ENCODE measurements at places on chromosomes 2 and 18.
A peak's percentile ranks its signal among the peaks of the same experiment; 100 is the strongest.

- DNase-seq, result no peak
These were observed 792.7 kb downstream of the RNF144A start for GRCh38 chr2:7709907-7710306.

DNA sequence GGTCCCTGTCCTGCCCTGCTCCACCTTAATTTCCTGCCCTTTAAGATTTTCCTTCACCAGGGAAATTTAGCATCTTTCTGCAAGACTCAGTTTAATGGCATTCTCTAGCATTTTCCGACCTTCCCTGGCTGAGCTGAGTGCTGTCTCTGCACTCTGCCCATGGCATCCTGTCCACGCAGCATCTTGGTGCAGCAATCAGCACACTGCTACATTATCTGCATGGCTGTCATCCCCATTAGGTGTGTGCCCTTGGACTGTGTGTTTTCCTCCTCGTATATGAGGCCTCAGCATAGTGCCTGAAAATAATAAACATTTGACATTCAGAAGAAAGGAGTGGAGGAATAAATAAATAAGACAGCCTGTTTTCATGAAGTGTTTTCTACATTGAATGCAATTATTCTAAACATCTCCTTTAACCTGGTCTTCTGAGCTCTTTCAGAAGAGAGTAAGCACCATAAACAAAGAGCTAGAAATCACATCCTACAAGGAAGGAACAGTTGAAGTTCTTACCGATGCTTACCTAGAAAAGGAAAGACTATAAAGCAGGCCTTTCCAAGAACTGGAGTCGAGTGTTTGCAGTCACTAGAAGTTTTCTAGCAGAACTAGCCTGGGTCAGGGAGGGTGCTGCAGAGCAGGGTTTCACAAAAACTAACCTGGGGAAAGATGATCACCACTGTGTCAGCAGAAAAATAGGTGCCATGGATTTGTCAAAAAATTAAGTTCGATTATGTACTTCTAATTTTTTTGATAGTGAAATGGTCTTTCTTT, 131.4 kb upstream of the ITGB6 start:
- DNase-seq, result no peak

GRCh38 chr2:262117-262516, 1.7 kb downstream of the SH3YL1 start:
- DNase-seq, result no peak

DNA sequence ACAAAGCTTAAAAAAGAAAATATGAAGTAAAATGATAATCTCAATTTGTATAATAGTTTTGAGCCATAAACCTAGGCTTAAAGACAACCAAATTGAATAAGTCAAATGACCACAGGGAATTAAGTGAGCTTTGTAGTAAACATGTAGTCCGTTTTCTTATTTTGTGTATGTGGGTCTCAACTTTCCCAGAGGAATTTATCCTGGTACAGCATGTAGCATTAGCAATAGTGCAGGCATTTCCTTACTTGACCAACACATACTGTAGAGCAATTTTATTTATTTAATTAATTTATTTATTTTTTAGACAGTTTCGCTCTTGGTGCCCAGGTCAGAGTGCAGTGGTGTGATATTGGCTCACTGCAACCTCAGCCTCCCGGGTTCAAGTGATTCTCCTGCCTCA, 37.5 kb upstream of the MTCL1 start:
- DNase-seq, result no peak

- no peak for DNase-seq
These were observed 62.4 kb upstream of the EHBP1 start for GRCh38 chr2:62643100-62643471.

DNA sequence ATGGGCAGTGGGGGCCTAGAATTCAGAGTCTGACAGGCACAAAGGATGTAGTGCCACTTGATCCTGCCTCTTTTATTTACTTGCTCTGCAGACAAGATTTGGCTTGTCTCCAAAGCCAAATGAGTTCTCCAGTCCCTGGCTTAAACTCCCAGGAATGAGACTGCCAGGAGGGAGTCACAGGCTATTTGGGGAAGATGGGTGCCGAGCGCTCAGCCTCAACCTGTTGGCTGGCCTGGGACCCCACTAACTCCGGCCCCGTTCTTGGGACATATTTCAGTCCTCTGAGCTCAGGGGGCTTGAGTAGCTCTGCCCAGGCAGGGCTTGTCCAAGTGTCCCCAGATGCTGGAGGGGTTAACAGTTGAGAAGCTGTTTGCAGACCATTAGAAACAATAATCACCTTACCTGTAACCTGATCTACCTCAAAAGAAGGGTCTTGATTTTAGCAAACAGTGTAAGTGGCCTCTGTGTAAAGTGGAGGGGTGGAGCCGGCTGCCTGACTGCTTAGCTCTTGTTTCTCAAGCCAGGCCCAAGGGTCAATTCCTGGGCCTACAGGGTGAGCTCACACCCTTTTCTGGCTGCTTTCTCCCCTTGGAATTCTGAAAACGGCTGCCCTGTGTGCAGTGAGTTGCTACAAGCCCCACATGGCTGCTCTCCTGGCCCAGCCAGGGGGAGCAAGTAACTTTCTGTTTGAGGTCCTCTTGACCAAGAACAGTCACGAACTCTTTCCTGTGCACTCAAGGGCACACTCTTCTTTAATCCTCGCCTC, 27.1 kb upstream of the FZD5 start:
- no peak for DNase-seq

- DNase-seq, result no peak
These were observed 76.5 kb upstream of the APCDD1 start for GRCh38 chr18:10377956-10378355.

DNA sequence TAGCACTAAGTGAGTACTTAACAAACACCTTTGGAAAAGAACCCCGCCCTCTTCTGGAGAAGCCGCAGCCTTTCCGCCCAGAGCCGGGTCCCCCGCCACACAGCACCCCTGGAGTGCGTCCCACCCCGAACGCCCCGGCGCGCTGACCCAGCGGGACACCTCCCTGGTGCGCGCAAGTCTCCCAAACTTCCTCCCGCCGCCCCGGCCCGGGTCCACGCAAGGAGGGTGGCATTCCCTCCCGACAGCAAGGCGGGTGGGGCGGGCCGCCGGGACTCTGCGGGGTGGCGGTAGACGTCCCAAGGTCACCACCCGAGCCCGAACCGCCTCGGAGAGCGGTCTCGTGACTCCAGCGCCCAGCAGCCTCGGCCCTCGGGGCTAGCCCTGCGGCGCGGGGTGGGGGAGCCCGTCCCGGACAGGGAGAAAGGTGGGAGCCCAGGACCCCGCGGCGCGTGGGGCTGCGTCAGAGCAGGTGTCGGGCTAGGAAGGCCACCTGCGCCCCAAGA, 598 bp downstream of the CCDC93 start:
- DNase-seq, result no peak

- no peak for DNase-seq
These were observed 25.5 kb downstream of the TTR start for GRCh38 chr18:31617031-31617717.

- DNase-seq, result no peak
These were observed 33.1 kb upstream of the LNPK start for GRCh38 chr2:176035013-176035691.

- DNase-seq, result no peak
These were observed 20.4 kb upstream of the KCNS3 start for GRCh38 chr2:17858064-17858463.

GRCh38 chr2:171412571-171413175, 21.1 kb downstream of the METTL8 start:
- no peak for DNase-seq

DNA sequence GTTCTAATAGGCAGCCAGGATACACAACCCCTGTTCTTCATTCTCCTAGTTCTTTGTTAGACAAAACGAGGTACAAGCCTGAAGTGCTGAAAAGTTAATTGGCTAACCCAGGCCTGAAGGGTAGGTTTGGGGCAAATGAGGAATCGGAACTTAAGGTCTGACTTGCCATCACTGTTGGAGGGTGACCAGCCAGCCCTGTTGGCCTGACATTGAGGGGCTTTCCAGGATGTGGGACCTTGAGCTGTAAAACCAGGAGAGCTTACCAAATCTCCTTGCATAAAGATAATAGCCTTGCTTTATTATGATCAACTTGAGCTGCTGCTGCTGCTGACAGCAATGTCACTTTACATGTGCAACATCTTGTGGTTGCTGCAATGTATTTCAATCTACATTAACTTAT, 256.0 kb downstream of the VAPA start:
- DNase-seq, result no peak

DNA sequence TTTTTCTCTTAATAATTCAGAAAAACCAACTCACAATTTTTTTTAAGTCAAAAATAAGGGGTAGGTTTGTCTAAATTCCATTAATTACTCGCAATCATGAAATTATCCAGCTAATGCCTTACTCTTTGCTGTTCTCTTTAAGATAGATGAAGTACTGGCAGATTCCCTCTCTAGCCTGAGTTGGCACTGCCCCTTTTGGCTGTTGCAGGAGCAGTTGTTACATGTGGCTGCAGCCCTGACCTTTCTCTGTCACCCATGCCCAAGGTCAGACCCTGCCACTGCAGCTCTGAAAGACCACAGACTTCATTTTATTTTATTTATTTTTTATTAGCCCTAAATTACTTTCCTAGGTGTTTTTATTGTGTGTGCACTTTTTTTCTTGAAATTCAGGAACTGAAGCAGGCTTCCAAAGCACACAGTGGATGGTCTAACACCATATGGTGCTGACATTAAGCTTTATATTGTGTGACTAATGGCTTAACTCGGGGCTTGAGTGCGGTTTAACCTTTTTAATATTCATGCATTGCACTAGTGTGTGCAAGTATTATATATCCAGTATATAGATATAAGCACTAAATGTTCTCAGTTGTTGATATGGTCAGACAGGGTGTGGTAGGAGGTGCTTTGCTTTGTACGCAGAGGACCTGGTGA, 313.0 kb downstream of the CDH2 start:
- no peak for DNase-seq

GRCh38 chr2:37589298-37589697, 82.1 kb downstream of the CDC42EP3 start:
- DNase-seq, result no peak

DNA sequence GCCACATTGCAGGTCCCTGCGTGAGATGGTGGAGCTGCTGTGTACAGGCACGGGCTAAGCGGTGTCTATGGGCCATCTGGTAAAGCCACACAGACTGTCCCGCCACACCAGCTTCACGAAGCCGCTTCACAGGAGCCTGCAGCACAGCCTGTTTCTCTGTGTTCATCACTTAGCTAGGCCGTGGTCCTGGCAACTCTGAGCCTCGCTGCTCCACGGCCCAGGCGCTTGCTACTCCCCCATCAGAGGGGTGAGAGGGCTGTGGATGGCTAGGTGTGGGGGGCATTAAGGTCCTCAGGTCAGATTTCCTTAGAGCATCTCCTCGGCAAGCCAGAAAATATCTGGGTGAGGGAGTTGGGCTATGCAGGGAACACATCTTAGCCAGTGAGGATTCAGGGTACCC, 225.7 kb downstream of the GLI2 start:
- DNase-seq, result no peak

DNA sequence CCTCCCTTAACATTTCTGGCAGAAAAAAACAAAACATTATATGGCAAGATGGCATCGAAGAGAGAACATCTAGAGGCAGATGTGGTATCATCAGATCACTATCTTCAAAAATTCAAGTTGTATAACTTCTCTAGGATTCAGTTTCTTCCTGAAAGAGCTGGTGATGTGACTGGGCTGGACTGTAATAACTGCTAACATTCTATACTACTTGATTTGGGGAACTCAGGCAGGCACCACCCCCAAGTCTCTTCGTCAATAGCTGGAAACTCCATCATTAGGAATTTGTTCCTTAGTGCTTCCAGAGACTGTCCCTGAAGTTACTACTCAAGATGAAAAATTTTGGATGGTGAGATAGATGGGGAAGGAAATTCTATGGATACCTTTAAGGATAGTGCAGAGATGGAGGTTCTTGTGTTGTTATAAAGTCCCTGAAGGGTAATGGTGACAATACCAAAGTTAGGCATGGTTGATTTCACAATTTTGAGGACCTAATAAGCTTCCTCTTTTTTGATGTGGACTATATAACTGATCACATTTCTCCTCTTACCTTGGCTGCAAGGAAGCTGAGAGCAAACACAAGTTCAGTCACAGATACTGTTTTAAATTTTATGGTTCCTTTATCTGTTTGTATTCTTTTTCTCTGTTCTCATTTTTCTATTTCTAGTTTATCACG, 59.1 kb upstream of the PGAP1 start:
- no peak for DNase-seq

DNA sequence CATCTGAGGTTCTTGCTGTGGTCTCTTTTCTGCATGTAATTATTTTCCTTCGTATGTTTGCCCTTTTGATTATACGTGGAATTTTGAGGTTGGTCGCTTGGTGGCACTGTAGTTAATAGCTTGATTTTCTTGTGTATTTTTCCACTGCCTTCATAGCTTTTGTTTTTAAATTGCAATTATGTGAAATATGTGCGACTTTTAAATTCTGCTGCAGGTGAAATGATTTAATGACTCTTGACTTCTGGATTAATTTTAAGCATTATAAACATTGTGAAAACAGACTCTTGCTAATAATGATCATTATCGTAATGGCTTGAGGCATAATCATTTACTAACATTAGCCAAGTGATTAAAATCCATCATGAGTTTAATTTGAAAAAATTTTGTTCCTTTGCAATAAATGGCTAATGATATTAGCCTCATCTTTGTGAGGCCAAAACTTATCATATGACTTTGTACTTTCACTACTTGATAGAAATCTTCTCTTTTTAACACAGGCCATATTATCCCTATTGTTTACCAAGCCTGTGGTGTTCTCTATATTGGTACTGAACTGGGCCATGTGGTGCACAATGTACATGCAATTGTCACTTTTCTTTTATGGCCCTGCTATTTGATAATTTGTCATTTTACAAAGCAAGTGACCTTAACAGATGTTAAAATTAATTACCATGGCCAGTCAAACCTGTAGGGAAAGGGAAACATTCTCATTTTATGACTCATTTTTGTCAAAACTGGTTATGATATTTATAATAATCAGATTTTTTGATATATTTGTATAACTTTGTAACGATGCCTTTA, 62.8 kb upstream of the NEUROD1 start:
- peak; percentile 10 for DNase-seq

DNA sequence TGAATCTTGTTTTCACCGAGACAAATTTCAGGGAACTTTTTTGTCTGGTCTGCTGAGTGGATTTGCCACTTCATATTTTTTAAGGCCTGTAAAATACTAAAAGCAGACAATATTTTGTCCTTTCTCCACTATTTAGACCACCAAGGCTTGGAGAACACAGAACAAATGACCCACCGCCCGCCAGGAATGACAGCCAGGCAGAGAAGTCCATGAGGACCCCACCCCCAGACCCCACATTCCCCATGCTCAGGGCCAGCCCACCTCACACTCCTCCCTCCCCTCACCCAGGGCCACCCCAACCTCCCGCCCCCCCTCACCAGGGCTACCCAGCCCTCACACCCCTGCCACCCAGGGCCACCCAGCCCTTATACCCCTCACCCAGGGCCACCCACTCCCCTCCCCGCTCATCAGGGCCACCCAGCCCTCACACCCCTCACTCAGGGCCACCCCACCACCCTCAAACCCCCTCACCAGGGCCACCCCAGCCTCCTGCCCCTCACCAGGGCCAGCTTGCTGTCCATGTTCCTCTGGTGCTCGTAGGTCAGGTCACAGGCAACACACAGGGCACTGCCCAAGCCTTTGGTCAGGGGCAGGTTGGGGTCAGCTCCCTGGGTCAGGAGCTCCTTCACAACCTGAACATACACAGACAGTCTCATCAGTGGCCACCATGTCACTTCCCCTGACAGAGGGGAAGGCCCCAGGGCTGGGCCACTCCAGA, 50.6 kb downstream of the ANKMY1 start:
- no peak for DNase-seq
